Activated T-cell treated with anti-CD3 and anti-CD28 coated beads, Interleukin-2, amount 50 U/mL, for 72 hours (primary cell): ENCODE measurements at places on chromosomes 1 and 21. TPM values are rescaled to one million over a fixed set of nuclear protein-coding genes. Genes with fewer than 3 reads are reported as not detected.

GPR25 gene
- not detected for total RNA-seq

TMPRSS15 gene
- total RNA-seq: not detected

PTPRC gene
- total RNA-seq: 490 TPM

SLC2A5 gene
- not detected for total RNA-seq

HES2 gene
- 1.2 TPM for total RNA-seq

GRCh38 chr1:214006845-214007244, 19.1 kb downstream of the PROX1 start:
- no peaks in the 10 kb centered on the region for H3K36me3 ChIP-seq
- H3K27ac ChIP-seq: no peak overlapping the region
- H3K4me3 ChIP-seq: no peak overlapping the region
- DNase-seq: no peak
- peaks cover 6% of the 10 kb centered on the region for H3K27me3 ChIP-seq
- no peaks in the 10 kb centered on the region for H3K4me1 ChIP-seq

- H3K27ac ChIP-seq: no peak overlapping the region
- no peak for DNase-seq
- peaks cover 86% of the 10 kb centered on the region for H3K4me1 ChIP-seq
Observed at GRCh38 chr1:205188098-205188497, 23.4 kb downstream of the DSTYK start.

DNA sequence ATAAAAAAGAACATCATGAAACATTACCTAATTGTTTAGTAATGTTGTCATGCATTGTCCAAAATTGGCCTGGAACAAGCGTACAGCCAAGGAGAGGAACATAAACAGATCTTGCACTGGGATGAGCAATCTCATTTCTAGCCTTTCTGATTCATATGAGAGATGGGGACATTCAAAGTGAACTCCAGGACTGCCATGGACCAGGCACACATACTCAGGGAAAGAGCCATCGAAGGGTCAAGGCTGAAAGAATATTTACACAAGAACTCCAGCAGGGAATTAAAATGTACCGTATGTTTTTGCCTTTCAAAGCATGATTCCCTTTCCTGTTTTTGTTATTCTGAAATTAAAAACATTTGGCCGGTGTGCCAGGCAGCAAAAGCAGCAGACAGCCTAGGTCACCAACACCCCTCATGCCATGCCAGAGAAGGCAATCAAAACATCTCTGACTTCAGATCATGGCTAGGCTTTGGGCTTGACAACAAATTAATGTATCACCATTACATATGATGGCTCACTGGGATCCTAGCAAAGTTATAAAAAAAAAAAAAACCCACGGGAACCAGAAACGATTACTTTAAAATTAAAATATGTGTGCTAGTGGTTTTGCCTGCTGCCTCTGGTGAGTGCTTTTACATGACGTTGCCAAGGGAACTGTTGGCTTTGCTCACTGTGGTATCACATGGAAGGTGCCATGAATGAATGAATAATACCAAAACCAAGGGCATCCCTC, 159.8 kb downstream of the TGFBR3 start:
- H3K36me3 ChIP-seq: peaks cover 8% of the 10 kb centered on the region
- peaks cover 19% of the 10 kb centered on the region for H3K4me1 ChIP-seq
- no peak overlapping the region for H3K4me3 ChIP-seq
- DNase-seq: no peak
- H3K27me3 ChIP-seq: no peaks in the 10 kb centered on the region

DNA sequence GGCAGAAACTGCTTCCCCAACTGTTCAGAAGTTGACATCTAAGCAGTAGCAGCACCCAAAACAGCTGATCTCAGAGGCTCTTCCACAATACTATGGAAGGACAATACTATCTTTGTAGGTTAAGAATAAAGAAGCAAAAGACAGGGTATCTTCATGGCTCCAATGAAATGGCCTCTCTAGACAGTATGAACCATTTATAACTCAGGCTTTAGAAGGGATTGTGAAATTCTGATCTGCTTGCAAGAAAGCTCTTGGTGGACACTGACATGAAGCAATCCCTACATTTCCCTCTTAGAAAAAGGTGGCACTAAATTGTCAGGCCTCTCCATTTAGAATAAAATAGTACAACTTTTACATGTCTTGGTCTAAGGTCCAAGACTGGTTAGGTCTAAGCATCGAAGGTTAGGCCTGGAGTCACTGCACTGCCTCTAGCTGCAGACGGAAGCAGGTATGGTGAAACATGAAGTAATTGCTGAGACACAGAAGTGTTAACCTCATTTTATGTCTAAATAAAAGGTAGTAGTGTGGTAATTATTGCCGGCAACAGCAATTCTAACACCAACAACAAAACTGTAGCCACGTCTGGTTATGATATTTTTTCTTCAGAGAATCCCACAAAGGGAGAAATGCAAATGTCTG, 50.6 kb upstream of the HP1BP3 start:
- no peak overlapping the region for H3K4me3 ChIP-seq
- no peaks in the 10 kb centered on the region for H3K27me3 ChIP-seq
- peaks cover 4% of the 10 kb centered on the region for H3K36me3 ChIP-seq
- no peak overlapping the region for H3K27ac ChIP-seq

GRCh38 chr1:54857746-54858561, 29.0 kb downstream of the DHCR24 start:
- H3K4me3 ChIP-seq: no peak overlapping the region
- peaks cover 2% of the 10 kb centered on the region for H3K36me3 ChIP-seq
- peaks cover 10% of the 10 kb centered on the region for H3K4me1 ChIP-seq

DNA sequence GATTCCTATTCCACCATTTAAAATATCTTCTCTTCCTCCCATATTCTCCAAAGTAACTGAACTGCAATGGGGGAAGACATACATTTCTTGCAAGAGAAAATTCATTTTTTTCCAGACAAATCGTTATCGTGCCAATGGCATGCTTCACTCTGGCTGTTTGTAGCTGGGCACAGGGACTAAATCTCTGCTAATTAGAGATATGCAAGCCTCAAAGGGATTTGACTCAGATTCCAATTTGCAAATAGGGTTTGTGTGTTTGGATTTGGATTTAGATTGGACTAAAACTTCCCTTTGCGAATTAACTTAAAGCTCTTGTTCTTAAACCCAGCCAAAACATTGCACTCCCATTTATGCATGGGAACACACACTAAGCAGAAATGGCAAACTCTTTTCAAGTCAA, 276.2 kb upstream of the DUSP10 start:
- H3K27ac ChIP-seq: no peak overlapping the region
- H3K27me3 ChIP-seq: peaks cover 15% of the 10 kb centered on the region
- H3K4me1 ChIP-seq: no peaks in the 10 kb centered on the region
- H3K4me3 ChIP-seq: no peak overlapping the region

GRCh38 chr1:64882574-64883255, 83.6 kb downstream of the JAK1 start:
- peaks cover 62% of the 10 kb centered on the region for H3K4me1 ChIP-seq
- DNase-seq: no peak
- no peak overlapping the region for H3K27ac ChIP-seq
- H3K4me3 ChIP-seq: no peak overlapping the region
- no peaks in the 10 kb centered on the region for H3K27me3 ChIP-seq
- H3K36me3 ChIP-seq: peaks cover 18% of the 10 kb centered on the region

DNA sequence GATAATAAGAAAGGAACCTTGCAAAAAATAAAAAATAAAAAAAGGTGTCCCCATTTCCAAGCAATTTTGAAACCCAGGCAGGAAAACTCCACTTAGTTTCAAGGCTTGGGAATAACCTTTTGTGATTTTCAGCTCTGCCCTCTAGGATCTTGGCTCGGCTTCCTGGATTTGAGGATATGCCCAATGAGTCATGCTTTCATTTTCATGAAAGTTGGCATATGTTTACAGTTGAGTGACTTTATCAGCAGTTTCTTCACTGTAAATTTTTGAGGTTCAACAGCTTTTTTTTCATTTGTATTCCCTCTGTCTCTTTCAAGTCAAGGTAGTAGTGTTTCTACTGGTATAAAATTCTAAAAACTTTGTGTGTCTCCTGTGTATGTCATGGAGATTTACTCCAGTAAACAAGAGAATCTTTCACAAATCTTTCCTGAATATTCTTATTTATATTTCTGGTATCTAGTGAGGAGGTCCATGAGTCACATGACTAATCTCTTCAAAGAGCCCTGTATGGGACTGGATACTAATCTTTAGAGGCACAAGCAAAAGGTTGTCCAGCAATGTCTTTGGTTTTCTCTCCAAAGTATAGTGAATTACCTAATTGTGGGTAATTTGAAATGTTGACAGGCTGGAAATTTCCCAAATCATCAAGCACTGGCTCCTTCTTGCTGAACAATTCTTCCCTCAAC, 335.3 kb downstream of the BRINP2 start:
- H3K4me3 ChIP-seq: no peak overlapping the region
- no peaks in the 10 kb centered on the region for H3K4me1 ChIP-seq
- H3K36me3 ChIP-seq: no peaks in the 10 kb centered on the region
- no peaks in the 10 kb centered on the region for H3K27me3 ChIP-seq
